ENCODE measurements at places on chromosomes 6 and 20.

DNA sequence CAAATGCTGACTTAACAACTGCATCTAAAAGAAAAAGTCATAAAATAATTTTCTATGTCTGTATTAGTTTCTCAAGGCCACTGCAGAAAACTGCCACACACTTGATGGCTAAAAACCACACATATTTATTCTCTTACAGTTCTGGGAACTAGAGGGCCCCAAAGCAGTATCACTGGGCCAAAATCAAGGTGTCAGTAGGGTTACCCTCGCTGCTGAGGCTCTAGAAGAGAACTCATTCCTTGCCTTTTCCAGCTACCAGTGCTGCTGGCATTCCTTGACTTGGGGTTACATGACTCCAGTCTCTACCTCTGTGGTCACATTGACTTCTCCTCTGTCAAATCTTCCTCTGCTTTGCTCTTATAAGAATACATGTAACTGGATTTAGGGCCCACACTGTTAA lies 124.6 kb upstream of the THEMIS start:
- DNase-seq, result no peak

DNA sequence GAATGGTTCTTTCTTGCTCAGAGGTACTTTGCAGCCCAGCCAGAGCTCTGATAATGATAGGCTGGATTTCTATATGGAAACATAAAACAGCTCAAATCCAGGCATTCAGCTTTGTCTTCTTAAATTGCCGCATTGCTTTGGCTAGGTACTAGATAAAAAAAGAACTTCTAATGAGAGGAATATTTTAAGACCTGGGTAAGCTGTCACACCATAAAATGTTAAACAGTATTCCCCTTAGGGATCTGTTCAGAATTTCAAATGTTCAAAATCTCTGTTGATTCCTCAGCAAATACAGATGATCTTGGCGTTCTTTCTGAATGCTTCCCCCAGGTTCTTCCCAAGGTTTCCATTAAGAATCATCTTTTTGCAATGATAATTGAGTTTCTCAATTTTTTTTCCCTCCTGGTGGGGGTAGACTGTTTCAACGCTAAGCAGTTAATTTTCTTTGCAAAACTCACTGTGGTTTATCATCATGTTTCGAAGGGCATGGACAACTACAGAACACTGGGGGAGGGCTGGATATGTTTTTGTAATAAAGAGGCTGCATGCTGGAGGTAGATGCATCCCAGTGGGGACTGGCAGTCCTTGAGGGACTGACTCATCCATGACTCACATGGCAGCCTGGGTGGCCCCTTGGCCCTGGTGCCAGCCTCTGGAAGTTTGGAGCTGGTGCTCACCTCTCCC lies 31.0 kb downstream of the TIAM2 start:
- DNase-seq, result no peak

GRCh38 chr20:5180933-5181332 lies 54.1 kb downstream of the CDS2 start:
- no peak for DNase-seq

DNA sequence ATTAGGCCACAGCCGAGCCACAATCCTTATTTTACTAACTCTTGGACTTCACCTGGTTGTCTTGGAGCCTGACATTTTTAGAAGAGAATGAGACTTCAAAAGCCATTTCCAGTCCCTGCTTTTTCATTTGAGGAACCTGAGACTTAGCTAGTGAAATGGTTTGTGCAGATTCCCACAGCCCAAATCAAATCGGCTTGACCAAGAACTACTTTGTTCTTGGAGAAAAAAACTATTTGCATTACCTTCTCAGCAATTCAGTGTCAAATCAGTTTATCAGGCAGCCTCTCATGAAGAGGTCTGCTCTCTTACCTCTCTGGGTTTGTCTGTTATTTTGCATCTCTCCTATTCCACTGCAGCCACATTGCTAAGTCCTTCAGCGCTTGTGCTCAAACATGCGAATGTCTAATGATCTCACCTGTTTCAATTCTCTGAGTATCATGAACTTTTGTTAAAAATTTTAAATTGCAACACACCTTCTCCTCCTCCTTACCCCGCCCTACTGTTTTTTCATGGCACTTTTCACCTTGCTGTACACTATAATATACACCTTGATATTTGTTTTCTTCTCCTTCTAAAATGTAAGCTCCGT lies 573 bp upstream of the IFNGR1 start:
- no peak for DNase-seq

DNA sequence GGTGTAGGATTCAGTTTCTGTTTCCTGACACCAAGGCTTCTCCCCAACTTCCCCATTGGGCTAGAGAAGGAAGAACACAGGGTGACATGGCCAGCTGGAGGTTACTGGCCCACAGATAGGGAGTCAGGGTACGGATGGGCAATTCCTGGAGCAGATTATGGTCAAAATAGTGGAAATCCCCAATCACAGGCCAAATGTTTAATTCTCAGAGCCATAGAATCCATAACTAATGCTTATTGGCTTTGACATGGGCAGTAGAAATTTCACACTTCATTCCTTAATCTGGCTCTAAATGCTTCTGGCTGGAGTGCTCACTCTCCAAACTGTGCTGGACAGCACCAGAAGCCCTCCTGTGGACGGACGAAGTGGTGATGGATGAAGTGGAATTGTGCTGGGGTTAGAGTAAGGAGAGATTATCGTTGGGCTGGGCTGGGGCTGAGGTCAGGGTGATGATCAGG lies 887 bp downstream of the SIGLEC1 start:
- no peak for DNase-seq

GRCh38 chr20:46178891-46179290 lies 60.8 kb downstream of the CD40 start:
- no peak for DNase-seq

- no peak for DNase-seq
Observed at GRCh38 chr20:20668639-20669038, 43.8 kb downstream of the RALGAPA2 start.

GRCh38 chr6:62150048-62150663 lies 135.9 kb downstream of the KHDRBS2 start:
- DNase-seq, result no peak

DNA sequence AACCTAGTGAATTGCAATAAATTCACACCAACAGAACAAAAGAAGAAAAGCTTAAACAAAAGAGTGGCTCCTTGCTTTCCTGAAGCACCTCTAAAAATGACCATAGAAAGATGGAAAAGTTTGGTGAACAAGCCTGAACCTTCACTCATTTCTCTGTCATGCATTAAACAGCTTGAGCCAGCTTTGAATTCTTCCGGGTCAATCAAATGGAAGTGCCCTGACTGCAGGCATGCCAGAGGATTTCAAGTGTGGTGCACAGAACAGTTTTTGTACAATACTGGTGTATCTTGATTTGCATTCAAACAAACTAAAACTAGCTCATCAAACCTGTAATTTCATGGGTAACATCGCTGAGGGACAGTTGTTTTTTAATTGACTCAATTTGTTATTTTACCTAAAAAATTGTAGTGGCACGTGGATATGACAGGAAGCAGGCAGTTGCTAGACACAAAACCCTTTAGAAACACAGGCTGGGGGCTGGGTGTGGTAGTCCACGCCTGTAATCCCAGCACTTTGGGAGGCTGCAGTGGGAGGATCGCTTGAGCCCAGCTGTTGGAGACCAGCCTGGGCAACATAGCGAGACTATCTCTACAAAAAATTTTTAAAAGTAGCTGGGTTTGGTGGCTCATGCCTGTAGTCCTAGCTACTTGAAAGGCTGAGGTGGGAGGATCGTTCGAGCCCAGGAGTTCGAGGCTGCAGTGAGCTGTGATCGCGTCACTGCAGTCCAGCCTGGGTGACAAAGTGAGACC lies 9.1 kb downstream of the CASS4 start:
- no peak for DNase-seq

All from cortex of kidney (tissue), 1 donor.